Renal cortical epithelial cell (primary cell): ENCODE measurements at places on chromosomes 2 and 18.

GRCh38 chr2:107006836-107007235 lies 120.9 kb upstream of the ST6GAL2 start:
- no peak for DNase-seq

- no peak for DNase-seq
These were observed 36.3 kb downstream of the FBXO11 start for GRCh38 chr2:47869859-47870595.

DNA sequence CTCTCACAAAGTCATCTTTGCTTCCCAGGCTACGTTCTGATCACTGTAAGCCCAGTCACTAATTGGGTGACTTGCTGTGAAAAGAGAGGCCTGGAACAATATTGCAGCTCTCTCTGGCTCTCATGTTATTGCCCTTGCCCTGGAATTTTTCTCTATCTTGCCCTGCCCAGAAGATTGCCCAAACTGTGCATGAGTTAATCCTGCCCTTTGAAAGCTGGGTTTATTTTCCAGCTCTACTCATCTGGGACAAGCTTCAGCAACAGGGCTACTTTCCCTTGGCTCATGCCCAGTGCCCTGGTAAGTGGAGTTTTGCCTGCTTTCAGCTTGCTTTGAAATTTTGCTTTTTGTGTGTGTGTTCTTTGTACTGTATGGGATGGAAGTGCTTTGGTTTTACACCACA lies 6.9 kb upstream of the EHBP1 start:
- DNase-seq: no peak

- DNase-seq: peak; percentile 80
These were observed 1.4 kb downstream of the NEDD4L start for GRCh38 chr18:58045242-58046092.

- no peak for DNase-seq
These were observed 35.5 kb downstream of the LIPG start for GRCh38 chr18:49597157-49597931.

DNA sequence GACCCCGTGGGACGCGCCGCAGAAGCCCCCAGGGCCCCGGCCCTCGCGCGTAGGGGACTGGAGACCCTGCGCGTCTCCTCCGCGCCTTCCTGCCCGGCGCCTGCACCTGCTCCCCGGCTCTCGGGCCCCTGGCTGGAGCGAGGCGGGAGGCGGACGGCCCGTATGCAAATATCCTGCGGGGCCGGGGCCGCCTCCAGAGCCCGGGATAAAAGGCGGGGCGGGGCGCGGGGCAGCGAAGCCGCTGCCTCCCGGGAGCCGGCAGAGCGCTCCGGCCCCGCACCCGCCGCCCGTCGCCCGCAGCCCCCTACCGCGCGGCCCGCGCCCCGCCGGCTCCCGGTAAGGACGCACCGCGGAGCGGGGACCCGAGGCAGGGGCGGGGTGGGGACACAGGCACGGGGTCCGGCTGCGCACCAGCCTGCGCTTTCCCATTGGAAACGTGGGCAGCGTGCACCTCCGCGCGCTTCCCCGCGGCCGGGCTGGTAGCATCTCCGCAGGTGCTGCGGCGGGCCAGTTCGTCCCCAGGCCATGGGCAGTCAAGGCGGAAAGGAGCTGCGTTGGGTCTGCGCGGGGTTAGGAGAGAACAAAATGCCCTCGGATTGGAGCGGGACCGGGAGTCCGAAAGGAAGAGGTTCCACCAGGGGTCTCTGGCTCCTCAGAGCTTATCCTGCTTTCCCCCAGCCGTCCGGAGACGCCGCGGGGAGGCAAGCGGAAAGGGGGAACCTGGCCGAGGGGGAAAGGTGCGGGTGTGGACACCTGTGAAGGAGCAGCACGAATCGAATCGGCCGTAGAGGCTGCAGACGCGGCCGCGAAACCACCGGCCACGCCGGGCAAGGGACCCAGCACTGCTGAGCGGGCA lies at the start of gene ATP6V1C2:
Gene ATP6V1C2 (plus strand): TSS at position 235 of the 856 bp plus-strand sequence. CDS start 1,220 bp downstream, outside the sequence.
- no peak for DNase-seq

DNA sequence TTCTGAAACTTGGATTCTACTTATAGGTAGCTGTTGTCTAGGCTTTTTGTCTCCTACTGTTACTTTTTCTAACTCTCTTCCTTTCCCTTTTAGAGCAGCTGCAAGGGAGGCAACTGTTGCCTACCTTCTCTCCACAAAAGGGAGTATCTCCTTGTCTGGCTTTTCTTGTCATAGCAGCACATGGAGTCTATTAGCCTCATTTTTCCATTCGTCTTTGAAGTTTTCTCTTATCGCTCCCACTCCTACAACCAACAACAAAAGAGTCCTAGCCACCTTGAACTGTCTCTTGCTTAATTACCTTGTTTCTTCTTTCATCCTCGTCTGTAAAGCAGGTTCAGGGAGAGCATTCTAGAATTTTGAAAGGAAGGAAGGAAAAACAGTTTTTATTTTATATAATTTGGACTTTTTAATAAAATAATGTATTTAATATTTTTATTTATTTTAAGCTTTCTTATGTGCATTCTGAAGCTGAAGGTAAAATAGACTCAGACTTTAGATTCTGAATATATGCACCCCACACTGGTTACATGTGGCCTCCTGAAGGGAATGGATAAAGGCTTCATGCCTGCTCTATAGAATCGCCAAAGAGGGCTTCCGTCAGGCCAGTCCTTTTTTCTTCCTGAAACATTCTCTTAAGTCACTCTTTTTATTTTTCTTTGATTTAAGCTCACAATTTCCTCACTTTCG lies 154.4 kb downstream of the CSRNP3 start:
- no peak for DNase-seq

DNA sequence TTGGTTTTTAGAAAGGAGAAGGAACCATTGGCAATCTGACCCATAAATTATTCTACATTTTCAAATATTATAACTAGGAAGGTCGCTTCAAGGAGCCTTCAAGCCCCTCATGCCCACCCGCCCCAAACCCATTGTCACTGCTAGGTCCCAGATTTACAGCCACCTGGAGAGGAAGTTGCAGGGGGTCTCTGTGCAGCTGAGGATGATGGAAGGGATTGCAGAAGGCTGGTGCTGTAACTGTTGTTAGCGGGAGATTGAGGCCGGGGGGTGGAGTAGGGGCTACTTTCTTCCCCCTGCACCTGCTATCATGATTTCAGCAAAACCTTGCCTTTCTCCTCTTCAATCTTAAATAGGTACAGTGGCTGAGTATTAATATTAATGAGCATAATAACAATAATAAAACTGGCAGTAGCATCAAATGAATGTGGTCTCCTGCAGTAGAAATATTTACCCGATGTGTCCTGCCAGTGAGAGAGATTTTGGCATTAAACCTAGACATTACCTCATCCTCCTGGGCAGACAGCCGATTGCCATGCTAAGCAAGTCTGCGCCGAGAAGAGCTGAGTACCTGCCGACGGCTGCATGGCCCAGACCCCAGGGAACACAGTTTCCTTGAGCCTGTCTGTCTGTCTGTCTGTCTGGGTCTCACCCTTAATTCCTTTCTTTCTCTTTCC lies 225.4 kb downstream of the FAM210A start:
- peak; percentile 64 for DNase-seq

DNA sequence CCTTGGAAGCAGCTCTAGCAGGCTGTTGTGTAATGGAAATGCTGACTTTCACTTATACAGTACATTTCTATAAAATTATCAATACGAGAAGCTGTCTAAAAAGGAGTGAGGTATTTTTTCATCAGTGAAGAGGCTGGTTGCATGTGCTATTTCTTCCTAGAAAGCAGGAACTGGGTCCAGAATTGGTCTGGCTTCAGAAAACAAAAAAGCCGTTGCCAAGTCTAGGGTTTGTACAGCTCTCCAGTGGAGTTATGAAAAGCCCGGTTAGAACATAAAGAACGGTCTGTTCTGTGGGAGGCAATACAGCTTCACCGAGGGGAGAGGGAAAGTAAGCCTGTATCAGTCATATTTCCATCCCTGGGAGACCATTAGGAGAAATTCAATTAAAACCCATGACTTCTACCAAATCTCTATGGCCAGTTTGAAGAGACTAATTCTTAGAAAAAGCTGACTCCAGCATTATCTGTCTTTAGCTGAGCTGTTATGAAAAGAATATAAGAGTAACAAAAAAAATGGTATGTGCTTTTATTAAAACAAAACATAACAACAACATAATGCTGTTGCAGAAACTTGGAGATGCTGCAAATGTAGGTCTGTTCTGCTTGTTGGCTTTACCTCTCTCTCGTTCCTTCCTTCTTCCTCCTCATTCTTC lies 217.0 kb downstream of the CMPK2 start:
- no peak for DNase-seq

GRCh38 chr2:215207041-215207440 lies 68.6 kb upstream of the ABCA12 start:
- no peak for DNase-seq

GRCh38 chr2:47819834-47820233 lies 36.9 kb downstream of the MSH6 start:
- no peak for DNase-seq

DNA sequence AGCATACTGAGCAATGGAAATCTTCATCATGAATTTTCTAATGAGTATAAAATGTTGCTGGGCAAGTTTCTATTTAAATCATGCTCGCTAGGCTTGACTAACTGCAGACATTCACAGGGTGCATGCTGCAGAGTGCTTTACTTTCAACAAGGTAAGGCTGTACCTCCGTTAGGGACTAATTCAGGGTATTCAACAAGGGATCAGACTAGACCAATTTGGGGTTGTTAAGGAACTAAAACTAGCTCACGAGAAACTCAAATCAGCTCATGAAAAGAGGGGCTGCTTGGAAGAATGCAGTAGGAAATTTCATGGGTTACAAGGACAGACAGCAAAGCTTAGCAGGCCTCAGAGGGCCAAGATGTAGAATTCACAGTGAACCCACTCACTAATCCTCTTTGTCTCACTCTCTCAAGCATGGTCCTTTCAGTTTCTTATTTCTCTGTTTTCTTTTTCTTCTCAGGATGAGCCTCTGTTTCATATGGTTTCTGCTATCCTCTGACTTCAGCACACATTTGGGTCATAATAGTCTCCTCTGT lies 2.2 kb downstream of the MYO3B start:
- DNase-seq: peak; percentile 32

- DNase-seq: peak; percentile 42
These were observed 113.3 kb upstream of the SERTAD2 start for GRCh38 chr2:64766841-64767669.

GRCh38 chr2:16613539-16614011 lies 52.1 kb downstream of the CYRIA start:
- DNase-seq: peak; percentile 43
